ENCODE measurements at places on chromosomes 5 and 9.

- DNase-seq = no peak
These were observed 32.9 kb upstream of the JADE2 start for GRCh38 chr5:134492568-134492967.

- DNase-seq = no peak
These were observed 3.8 kb downstream of the IFNA1 start for GRCh38 chr9:21443849-21444625.

GRCh38 chr5:143200781-143201398 is 202.6 kb downstream of the NR3C1 start:
- DNase-seq = peak; percentile 85

DNA sequence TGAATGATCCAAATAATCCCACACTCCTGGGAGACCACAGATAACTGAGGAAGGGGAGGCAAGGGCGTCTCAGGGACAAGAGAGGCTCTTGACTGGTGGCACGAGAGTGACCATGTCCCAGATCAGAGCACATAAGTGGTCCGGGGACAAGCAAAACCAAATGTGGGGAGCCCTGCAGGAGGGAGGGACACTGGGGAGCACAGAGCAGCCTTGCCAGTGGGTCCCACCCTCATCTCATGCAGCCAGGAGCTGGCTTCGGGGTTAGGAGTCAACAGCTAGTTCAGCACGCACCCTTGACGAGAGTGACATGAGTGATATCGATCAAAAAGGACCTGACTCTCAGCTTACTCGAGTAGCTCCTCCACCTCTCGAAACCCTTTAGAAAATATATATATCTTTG is 16.5 kb upstream of the UBE2QL1 start:
- DNase-seq = no peak

- peak; percentile 54 for DNase-seq
These were observed 1126.7 kb upstream of the CDH9 start for GRCh38 chr5:28165096-28165495.

GRCh38 chr5:52801329-52801728 is 13.6 kb downstream of the ITGA1 start:
- DNase-seq = no peak

GRCh38 chr5:161306351-161306995 is 240.1 kb downstream of the GABRB2 start:
- peak; percentile 74 for DNase-seq

- no peak for DNase-seq
These were observed 141.1 kb upstream of the SMIM23 start for GRCh38 chr5:171644536-171644935.
